Cerebellar cortex (tissue), 1 donor: ENCODE measurements at places on chromosomes 3 and 15.

- DNase-seq = no peak
These were observed 588.9 kb downstream of the NTRK3 start for GRCh38 chr15:87667643-87668042.

DNA sequence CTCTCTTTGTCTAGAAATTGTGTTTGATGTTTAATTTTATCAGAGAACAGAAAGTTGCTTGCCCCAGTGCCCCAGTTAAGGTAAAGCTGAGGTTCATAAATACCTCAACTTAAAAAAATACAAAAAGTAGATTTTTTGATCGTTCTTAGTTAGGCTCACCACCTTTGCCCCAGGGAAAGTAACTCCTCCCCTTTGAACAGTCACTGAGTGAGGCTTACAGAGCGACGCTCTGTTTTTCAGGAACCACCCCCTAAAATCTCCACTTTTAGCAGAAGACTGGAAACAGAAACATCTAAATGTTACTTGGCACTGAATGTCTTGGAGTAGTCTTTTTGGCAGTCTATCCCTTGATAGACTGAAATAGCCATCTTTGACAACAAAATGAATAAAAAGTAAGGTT, 24.9 kb downstream of the BLM start:
- no peak for DNase-seq

DNA sequence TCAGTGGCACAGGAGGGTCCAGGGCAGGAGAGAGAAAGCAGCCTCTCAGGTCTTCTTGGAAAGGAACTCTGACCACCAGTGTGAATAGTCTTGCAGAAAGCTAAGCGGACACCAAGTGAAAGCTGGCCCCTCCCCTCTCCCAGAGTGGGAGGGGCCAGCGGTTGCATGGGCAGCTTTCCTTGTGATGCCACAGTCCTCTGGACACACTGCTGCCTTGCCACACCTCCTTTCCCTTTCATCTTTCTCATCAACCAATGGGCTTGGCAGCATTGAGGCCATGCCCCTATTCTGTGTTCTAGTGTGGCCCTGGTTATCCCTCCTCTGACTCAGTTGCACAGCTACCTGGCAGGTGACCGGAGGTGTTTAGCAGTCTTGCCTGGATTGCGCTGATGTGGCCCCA, 49.7 kb upstream of the GOLGA6B start:
- DNase-seq = no peak

GRCh38 chr15:89870006-89870405, 23.8 kb downstream of the AP3S2 start:
- no peak for DNase-seq

DNA sequence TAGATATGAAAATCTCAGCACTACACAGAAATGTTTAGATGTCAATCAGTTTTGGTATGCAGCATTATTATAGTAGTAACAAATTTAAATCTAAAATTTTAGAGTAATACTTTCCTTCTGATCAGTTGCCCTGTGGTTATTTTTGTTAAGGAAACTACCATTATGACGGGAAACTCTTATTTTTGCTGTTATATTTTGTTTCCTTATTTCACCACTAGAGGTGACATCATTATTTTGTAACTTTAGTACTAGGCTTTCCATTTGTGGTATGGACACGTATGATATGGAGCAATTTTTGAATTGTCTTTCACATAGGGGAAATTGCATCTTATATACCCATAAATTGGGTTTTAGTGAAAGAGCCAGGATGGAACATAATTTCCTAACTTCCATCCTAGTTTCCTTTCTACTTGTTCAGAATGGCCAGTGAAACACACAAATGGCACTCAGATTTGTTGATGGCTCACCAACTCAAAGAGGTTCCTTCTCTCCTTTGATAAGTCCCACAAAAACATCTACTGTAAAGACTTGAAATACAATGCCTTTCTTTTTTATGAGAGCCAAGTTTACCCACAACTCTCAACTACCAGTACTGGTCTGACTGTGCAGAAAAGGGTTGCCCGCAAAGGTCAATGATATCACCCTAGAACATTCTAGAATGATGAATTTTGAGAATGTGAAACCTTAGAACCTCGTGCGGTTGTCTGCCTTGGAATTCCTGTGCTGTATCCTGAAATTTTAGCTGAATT, 19.4 kb upstream of the PPP4R2 start:
- DNase-seq = no peak

GRCh38 chr3:58102976-58103451, 94.8 kb downstream of the FLNB start:
- DNase-seq = no peak

DNA sequence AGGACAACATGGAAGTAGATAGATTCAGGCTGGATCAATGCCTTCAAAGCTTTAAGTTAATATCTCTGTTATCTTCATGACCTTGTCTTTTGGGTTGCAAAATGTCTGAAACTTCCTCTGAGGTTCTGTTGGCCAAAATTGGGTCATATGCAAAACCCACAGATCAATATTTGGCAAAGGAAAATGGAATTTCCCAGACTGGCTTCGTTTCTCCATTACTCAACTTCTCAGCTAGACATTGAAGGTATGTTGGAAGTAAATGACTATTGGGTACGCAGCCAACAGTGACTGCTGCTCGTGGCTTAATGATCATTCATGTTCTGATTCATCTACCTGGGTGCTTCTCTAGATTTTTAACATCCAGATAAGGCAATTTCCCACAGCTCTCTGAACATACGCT, 675.4 kb upstream of the SGO1 start:
- no peak for DNase-seq

GRCh38 chr3:146524961-146525360, 19.4 kb downstream of the PLSCR1 start:
- DNase-seq = no peak

DNA sequence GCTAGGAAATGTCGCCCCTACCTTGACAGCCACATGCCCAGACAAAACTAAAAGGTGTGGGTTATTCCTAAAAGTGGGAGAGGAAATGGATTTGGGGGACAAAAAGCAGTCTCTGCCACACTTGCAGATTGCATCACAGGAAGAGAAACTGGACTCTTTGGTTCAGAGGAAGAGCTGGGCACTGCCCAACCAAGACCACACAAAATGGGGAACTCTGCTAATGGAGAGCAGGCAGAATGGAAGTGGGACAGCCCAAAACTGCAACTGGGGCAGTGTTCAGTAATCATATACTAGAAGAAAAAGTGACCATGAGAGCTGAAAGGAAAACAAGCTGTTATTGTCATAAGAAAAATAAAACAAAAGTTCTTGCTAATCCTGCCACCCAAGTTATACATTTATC, 138.9 kb upstream of the FRMD4B start:
- DNase-seq = no peak

- no peak for DNase-seq
These were observed 58.7 kb downstream of the BOC start for GRCh38 chr3:113270068-113270467.

- no peak for DNase-seq
These were observed 30.7 kb upstream of the CYP11A1 start for GRCh38 chr15:74398183-74398582.

DNA sequence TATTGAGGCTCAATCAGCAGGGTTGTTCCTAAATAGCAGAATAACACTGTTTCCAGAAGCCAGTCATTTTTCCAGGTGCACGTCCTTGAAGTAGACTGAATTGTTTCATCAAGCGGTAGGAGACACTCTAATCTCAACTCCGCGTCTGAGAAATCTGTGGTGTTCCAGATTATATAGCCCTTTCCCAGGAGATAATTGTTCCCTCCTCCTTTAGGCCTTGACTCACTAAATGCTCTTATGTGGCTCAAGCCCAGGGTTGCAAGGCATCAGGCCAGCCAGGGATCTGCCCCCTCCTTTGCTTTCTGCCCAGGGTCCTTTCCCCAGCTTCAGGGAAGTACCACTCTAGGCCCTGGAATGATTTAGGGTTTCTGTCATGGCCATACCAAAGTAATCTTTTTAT, 5.7 kb upstream of the HLTF start:
- no peak for DNase-seq

DNA sequence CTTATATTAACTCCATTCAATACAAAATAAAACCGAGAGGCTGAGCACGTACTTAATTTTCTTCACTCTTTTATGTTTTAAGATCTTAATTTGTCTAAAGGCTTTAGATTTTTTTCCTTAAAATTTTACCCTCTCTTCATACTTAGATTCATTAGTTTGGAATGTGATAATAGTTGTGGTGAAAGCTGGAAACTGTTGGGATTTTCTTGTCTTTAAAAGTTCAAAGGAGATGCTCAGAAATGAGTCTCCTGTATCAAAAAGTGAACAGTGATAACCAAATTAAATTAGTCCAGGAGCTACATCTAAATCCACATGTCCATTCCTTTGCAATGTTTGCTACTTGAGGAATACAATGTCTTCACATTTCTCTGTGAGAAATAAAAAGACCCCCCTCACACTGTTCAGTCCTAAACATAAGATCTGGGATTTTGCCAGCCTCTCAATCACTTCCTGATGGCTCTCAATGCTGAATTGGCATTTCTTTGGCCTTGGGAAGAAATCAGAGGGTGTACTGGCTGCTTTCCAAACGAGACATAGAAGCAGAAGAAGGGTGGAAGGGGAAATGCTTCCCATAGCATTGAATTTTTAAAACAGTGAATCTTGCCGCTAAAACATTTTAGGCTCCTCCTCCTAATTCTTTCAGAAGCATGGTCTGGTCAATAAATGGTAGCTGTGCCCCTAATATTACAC, 245.0 kb downstream of the SHOX2 start:
- no peak for DNase-seq

- no peak for DNase-seq
These were observed 156.0 kb downstream of the EDEM1 start for GRCh38 chr3:5343459-5343858.

DNA sequence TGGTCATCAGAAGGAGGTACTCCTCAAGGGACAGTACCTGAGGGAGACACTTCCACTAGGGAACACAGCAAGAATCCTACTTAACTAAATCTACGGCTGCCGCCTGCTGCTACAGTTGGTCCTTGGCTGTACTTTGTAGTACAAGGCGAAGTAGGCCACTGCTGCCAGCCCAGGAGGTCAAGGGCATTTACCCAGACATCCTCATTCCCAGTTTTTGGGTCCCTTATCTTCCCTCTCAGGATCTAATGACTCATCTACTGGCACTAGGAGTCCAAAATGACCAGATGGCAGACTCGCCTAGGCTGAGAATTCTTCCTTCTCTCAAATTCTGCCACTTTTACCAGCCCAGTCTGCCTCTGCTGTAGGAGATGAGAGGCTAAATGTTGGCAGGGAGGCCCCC, 27.1 kb upstream of the LAMP3 start:
- DNase-seq = peak; percentile 71

DNA sequence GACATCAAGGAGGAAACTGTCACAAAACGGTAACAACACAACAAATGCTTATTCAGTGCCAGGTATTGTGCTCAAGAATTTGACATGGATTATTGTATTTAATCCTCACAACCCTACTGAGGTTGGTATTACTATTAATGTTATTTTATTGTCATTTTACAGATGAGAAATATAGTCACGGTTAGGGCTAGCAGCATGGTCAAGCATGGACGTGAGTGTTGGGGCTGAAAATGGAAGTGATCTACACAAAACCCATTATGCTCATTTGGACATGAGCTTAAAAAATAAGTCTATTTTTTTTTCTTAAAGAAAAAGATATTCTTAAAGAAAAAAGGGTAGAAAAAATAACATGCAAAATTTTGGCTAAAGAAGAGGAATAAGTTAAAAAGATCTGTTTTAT, 141.3 kb upstream of the SOX2 start:
- no peak for DNase-seq
